ENCODE measurements at places on chromosomes 1 and 21. TPM values are rescaled to one million over a fixed set of nuclear protein-coding genes. Genes with fewer than 3 reads are reported as not detected.

Gene PHLDA3
- polyA plus RNA-seq = 21.4 TPM

Gene PSMA5
- polyA plus RNA-seq = 87.9 TPM

Gene TEX38
- not detected for polyA plus RNA-seq

Gene ACBD3
- 11.6 TPM for polyA plus RNA-seq

Gene SYNC
- 3.5 TPM for polyA plus RNA-seq

Gene RPL11
- 861 TPM for polyA plus RNA-seq

Gene GOLT1A
- not detected for polyA plus RNA-seq

Gene LCA5L
- polyA plus RNA-seq = 0.38 TPM
